ENCODE measurements at places on chromosomes 4 and X.

DNA sequence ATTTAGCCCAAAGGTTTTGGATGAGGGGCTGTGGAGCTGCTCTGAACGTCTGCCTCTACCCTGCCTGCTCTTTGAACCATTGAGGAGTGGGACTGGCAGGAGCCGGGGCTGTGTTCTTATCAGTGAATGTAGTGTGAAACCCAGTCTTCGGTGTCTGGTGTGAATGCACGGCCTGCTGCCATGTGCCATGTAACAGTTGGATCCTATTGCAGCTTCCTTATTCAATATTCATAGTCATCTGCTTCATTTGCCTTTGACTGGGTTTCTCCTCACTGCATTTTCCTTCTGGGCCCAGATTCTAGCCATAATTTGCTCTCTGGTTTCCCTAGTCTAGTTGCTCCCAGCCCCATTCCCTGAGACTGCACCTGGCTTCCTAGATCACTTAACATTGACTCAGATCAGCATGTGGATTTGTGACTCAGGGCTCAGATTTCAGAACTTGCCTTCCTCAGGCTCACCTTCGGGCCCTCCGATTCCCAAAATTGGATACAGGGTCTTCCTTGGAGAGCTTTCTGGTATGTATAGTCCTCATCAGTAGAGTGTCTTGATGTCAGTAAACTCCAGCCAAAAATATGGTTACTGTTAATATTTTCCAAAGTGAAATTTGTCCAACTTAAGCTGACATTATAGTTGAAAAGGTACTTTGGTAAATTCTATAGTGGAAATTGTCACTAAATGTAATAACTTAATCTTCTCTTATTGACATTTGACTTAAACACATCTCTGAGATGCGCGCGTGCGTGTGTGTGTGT, 94.0 kb upstream of the DDIT4L start:
- DNase-seq, result no peak

DNA sequence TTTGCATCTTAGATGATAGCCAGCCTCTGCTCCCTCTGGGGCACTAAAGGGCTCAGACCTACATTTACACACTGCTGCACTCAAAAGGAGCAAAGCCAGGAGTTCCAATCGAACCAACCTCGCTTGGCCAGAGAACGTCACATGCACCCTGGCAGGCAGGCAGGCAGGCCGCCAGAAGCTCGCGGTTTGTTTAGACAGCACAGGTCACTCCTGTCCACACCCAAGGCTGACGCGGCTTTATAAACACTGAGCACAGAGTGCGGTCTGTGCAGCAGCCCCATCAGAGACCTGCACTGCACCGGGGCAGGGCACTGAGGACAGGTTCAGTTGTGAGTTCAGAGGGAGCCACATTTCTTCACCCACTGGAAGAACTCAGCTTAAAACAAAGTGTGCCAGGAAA, 143.9 kb downstream of the BCOR start:
- DNase-seq, result no peak

GRCh38 chrX:153984351-153985178, 12.0 kb downstream of the TMEM187 start:
- no peak for DNase-seq

- no peak for DNase-seq
These were observed 2326.8 kb upstream of the AGA start for GRCh38 chr4:179768996-179769395.
